ENCODE measurements at places on chromosomes 2 and 18. TPM values are rescaled to one million over a fixed set of nuclear protein-coding genes. Genes with fewer than 3 reads are reported as not detected.
A peak's percentile ranks its signal among the peaks of the same experiment; 100 is the strongest.

DNA sequence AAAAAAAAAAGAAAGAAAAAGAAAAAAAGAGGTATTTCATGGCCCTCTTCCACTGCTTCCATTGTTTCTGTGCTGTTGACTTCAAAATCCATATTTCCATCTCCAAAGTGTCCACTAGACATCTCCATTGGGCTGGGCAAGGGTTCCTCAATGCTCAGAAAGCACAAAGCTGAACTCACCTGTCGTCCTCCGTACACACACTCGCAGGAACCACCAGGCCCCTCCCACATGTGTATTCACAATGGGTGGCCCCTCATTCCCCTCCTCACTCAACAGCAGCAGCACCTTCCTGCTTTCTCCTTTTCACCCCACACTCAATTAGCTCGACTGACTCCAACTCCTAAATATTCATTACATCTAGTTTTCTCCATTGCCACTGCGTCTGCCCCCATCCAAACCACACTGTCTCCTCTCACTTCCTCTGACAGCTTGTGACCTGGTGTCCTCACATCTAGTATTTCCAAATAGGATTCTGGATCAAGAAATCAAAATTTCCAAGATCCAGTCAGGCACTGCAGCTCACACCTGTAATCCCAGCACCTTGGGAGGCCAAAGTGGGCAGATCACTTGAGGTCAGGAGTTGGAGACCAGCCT, 25.2 kb downstream of the OSBPL1A start:
- no peak for DNase-seq

XDH gene
- total RNA-seq: 2.4 TPM

DNA sequence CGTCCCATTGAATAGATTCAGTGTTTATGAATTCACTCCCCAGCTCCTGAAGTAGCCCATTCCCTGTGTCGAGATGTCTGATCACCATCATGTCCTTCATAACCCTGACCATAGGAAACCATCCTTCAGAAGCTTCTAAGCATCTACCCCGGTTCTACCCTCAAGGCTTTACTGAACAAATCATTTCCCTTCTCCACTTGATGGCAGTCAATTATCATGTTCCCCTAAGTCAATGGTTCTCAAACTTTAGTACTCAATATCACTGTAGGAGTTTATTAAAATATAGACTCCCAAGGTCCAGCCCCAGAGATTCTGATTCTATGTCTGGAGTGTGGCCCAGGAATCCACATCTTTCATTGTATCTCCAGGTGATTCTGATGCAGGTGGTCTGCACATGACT, 228.4 kb upstream of the SP5 start:
- no peak for DNase-seq

SNORC gene
- 0.63 TPM for total RNA-seq

- peak; percentile 83 for DNase-seq
Observed at GRCh38 chr2:186518945-186519344, 32.9 kb downstream of the ZC3H15 start.

RTP5 gene
- total RNA-seq: not detected

DNA sequence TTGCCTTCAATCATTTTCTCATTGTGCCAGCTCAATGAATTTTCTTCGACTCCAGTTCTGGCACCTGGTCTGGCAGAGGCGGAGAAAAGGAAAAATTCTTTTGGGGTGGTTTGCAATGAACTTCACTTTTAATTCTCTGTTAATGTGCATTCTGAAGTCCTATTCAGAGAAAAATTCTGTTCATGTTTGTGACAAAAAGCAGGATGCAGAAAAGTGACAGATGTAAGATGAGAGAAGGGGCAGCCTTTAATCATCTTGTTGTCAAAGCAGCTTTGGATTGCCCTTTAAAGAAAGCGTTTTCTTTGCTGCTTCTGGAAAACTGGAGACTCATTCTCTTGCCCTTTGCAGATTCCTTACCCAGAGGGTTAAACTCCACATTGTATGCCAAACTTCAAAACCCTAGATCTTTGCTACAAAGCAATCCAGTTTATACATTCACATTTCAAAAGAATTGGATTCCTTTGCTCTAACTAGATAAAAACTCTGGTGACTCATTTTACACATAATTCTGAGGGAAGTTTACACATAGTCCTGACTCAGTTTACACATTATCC, 94.6 kb upstream of the CAVIN2 start:
- no peak for DNase-seq

- peak; percentile 55 for DNase-seq
Observed at GRCh38 chr18:21110713-21111345, 784 bp downstream of the ROCK1 start.

DNA sequence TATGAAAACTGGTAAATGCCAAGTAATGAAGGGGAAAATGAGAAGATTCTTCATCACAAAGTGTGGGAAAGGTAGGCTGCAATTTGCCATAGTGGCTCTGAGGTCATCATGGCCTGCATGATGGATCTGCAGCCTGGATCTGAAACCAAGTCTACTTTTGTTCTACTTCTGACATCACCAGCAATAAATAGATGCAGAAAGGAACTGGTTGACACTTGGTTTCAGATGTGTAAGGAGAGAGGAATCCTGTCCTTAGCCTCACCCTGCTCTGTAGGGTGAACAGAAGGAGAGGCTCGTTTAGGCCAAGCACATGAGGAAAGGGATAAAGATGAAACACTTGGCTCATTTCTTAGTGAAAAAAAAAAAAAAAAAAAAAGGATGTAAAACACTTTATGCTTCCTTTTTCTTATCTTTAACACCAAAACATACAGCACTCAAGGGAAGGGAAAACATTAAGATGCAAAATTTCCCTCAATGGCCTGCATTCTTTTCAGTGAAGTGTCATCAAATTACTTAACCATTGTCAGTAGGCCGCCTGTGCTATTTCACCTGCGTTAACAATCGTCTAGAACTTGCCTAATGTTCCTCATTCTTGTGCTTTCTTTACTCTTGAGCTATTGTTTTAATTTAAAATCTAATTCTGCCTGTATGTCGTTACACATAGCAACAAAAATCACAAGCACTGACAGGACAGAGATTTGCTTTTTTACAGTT, 3.9 kb downstream of the NEB start:
- peak; percentile 69 for DNase-seq

CHAC2 gene
- 4.6 TPM for total RNA-seq

DNA sequence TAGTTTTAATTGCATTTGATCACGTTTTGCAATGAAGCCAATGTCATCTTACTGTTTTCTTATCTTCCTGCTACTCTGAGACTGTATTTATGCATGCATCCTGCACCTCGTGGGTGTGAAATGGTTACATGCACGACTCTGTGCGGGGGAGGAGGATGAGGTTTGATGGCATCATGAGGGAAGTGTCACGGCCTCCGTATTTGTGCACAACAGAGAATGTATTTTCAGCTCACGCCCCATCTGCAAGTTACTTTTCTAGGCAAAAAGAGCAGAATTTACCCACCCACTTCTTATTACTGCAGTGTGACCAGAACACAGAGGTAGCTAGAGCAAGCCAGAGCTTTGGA, 145.1 kb downstream of the TDRD15 start:
- no peak for DNase-seq

KLHL14 gene
- total RNA-seq: not detected

- no peak for DNase-seq
Observed at GRCh38 chr2:45794134-45794617, 142.7 kb downstream of the PRKCE start.

HOXD12 gene
- total RNA-seq: not detected

- no peak for DNase-seq
Observed at GRCh38 chr18:75492852-75493251, 65.3 kb upstream of the SMIM21 start.

NOSTRIN gene
- total RNA-seq: not detected

DNA sequence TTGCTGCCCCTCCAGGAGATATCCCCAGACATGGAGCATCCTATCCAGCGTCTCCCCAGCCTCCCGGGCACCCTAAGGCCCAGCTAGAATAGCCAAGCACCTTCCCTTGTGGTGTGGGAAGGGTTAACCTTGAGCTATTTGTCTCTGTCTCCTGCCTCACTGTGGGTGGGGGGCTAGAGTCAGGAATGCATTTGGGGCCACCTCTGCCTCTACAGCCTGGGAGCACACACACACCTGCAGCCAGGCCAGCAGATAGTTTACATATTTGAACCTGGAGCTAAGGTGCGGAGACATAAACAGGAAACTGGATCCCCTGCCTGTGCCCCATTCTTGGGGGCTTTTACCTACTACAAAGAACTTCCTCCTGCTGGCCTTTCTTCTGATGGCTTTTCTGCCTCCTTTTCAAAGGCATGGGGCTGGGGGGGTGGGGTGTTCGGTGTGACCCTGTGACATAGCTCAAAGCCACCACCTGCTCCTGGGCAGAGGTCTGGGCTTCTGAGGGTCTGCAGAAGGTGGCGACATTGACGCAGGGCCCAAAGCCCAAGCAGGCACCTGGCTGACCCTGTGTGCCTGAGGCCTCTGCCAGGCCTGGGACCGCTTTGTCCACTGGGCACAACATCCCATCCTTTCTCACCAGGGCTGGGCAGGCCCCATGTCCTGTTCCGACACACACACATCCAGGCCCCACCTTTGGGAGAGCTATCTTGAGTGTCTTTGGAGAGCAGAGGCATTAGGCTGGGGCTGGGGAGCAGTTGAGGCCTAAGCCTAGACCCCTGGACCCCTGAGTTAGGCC, 34.2 kb downstream of the EMX1 start:
- no peak for DNase-seq

PTPRN gene
- total RNA-seq: 50.5 TPM

NCKAP5 gene
- total RNA-seq: 0.65 TPM

FOXD4L1 gene
- not detected for total RNA-seq

DNA sequence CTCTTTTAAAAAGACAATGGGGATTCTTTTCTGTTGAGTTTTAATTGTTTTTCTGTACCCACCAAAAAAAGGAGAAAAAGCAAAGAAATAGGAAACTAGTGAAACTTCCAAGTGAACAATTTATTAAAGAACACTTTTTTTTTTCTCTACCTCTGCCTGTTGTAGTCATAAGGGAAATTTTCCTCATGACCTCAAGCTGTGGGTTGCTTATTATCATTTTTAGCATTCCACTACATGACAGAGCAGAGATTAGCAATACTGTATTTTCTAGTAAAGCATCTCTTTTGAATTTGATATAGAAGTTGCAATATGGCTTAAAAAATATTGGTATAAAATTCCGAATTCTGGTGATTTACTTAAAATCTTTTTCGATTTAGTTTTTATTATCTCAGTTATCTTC, 87.9 kb upstream of the LRRTM1 start:
- peak; percentile 43 for DNase-seq

SKA1 gene
- 5.6 TPM for total RNA-seq

DPP10 gene
- total RNA-seq: not detected

DNA sequence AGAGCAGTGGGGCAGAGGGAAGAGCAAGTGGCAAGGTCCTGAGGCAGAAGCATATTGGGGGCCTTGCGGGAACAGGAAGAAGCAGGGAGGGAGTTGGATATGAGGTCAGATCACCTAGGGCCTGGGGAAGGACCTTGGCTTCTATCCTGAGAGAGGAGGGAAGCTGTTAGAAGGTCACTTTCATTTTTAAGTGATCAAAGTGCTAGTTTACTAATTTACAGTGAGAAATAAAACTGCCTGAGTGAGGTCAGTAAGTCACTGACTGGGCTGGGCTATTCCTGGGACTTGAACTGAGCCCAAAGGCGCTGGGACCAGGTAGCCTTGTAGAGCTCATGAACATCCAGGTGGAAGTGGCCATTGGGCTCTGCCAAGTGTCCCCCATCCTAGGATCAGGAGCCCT, 76.6 kb upstream of the B3GNT7 start:
- no peak for DNase-seq

- no peak for DNase-seq
Observed at GRCh38 chr2:43560231-43560547, 35.6 kb downstream of the THADA start.

C1GALT1C1L gene
- not detected for total RNA-seq

DNA sequence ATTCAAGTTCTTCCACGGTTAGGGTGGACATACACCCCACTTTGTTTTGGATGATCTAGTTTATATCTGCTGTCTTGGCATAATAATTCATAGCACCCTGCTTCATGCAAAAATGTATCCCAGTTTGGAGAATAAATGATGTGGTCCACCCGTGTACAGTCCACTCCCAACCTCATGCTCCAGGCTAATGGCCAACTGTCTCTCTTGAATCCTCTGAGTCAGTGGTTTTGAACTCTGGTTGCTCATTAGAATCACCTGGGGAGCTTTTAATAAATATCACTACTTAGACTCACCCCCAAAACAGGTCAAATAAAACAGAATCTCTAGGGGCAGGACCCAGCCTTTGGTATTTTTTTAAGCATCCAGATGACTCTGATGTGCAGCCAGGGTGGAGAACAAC, 78.5 kb downstream of the SDC1 start:
- peak; percentile 41 for DNase-seq

DNA sequence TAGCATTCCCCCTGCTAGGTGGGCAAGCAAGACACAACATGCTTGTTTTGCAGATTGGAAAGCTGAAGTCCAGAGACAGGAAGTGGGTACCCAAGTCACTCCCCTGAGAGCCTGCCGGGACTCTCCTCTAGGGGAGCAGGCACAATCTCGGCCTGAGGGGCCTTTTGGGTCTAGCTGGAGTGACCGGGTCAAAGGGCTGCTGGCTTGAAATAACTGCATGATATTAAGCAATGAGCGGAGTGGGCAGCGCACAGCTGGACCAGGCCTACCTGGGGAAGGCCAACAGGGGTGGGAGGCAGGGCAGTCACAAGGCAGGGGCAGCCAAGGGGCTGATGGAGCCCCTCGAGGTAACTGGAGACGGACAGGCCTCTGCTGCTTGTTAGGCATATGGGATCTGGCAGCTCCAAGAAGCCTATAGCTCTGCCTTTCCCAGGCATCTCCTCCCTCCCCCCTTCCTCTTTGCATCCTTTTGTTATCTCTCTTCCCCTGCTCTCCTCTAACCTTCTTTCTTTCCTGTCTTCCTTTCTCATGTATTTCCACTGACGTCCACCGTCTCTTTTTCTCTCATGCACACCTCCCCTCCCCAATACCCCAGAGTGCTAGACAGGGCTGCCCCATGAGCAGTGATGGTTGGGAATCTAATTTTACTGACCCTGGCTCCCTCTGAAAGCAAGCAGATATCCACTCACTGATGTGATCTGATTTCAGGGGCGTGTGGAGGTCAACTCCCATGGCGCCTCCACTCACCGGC, 237.5 kb downstream of the LOXHD1 start:
- no peak for DNase-seq

CD226 gene
- total RNA-seq: 1.3 TPM

FIGN gene
- total RNA-seq: 0.76 TPM

G6PC2 gene
- not detected for total RNA-seq

All from GM23248 (cell line).